CD4-positive, alpha-beta T cell treated with Interferon gamma for 1 hour (primary cell): ENCODE measurements at places on chromosomes 12 and 14.

DNA sequence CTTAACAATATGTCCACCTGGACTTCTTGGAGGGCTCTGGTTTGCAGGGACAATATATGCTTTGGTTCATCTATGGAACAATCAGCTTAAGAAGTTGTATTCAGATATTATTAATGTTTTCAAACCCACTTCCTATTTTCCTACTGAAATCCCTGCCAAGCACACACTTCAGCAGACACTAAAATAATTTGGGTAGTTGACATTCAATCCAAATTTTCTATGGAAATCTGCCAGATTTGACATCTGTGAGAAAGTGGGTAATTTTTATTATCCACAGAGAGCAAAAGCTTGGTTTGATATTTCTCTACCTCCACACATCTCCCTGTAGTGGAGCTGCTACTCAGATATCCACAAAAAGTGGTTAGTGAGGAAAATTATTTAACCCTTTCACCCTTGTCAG is 378.8 kb upstream of the SOX5 start:
- DNase-seq, result no peak

DNA sequence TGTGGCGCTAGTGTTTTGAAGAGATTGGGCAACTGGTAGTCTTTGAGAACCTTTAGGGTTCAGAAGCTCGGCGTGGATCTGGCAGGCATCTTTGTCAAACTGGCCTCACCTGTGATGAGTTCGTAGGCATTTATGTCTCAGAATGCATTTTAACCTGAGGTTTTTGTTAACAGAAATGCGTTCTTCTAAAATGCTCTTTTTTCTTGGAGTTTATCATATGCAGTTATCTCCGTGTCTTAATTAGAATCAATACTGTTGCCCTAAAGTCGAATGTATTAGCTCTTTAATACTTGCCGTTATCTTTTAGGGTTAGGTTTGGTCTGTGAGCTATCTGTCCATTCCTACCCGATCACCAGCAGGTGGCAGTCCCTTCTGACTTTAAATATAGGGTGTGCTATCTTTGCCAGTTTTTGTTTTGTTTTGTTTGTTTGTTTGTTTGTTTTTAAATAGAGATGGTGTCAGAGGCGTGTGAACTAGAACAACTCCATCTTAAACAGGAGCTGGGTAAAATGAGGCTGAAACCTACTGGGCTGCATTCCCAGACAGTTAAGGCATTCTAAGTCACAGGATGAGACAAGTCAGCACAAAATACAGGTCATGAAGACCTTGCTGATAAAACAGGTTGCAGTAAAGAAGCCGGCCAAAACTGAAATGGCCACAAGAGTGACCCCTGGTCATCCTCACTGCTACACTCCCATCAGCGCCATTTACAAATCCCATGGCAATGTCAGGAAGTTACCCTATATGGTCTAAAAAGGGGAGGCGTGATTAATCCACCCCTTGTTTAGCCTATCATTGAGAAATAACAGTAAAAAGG is 1.4 kb downstream of the ATF1 start:
- peak; percentile 42 for DNase-seq

- no peak for DNase-seq
These were observed 29.8 kb downstream of the PIWIL1 start for GRCh38 chr12:130367523-130367922.

DNA sequence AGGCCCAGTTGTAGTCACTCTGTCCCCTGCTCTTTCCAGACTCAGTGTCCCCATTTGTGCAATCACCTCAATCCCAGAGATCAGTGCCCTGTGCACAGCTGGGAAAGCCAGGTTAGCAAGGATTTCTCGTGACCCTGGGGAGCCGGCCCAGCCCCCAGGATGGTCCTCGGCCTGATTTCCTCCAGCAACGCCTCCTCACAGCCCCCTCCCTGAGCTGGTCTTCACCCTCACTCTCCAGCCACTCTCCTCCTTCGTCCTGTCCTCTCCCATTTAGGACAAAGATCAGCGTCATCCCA is 194.8 kb upstream of the C14orf180 start:
- no peak for DNase-seq

GRCh38 chr12:95117178-95117599 is 43.8 kb upstream of the NR2C1 start:
- peak; percentile 31 for DNase-seq

- DNase-seq, result no peak
These were observed 39.5 kb downstream of the STXBP6 start for GRCh38 chr14:25010471-25010870.

GRCh38 chr14:98808494-98809407 is 463.2 kb downstream of the BCL11B start:
- DNase-seq, result no peak

- DNase-seq, result no peak
These were observed 873.2 kb downstream of the NRXN3 start for GRCh38 chr14:79043194-79043889.

- no peak for DNase-seq
These were observed 3.7 kb downstream of the TDG start for GRCh38 chr12:103969391-103969790.

GRCh38 chr12:129886541-129886940 is 17.3 kb downstream of the TMEM132D start:
- no peak for DNase-seq

DNA sequence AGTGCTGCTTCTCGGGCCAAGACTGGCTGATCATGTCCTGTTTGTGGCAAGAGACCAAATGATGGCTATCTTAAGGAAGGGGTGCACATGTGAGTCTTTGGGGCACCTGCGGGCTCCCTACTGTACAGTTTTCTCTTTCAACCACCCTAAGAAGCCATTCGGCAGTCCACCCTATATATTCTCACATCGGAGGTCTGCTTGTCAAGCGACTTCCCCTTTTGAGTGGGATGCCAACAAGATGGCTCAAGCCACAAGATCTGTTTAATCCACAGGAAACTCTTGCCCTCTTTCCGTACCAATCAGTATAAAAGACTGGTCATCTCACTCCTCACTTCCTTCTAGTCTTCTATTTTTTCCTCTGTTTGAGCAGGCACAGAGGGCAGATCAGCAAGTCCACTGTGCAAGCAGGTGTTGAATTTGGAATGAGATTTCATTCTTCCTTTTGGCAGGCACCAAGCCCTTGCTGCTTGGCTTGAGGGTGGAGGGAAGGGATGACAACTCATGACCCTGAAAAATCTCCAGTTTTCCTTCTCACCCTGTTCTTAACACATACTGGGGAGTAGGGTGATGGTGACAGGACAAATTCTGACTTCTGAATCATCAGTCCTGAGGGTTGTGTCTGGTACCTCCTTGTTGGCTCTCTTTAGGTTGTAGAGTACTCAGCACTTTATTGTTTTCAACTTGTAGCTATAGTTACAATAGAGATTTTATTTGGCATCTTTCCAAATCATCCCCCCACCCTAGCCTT is 17.6 kb downstream of the LACRT start:
- DNase-seq, result no peak

DNA sequence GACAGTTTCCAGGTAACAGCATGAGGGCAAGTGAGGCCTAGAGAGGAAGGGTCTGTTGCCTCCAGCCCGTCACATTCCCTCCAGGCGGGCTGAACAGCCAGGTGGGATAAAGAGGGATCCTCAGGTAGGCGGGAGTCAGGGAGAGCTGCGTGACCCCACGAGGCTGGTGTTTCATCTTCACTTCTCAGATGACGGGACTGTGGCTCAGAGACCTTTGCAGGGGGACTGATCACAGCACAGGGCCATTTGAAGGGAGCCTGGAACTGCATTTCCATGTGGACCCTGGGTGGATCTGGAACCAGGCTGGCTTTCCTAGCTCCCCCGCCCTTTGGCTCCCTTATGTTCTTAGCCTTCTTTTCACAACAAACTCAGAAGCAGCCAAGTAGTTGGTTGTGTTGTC is 37.4 kb downstream of the SH2B3 start:
- no peak for DNase-seq

DNA sequence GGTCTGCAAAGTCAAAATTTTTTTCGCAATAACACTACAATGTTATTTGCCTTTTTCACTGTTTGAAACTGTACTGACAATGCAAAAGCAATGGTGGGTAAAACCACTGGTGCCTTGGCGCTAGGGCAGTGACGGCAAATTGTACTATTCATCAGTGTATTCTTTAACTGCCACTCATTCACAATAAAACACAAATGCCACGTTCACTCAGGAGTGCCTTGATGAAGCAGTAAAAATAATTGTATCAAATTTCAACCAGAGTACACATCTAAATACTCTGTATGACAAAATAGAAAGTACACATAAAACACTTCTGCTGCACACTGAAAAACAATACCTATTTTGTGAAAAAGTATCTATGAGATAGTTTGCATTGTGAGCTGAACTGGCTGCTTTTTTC is 17.8 kb downstream of the DCAF5 start:
- no peak for DNase-seq

DNA sequence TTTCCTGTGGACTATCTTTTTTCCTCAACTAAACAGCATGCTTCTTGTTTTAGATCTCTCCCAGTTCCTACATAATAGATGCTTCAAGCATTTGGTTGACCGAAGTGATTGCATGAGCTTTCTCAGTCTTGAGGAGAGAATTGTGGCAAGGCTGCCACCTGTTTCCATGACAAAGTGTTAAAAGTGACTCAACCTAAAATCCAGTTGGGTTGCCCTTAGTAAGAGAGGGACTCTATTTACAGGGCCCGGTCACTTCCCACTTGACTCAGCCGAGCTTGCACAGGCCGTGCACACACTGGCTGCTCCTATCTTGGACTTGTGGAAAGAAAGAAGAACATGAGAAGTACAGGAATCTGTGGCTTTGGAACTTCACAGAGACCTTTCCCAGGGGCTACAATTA is 2.1 kb upstream of the B4GALNT3 start:
- DNase-seq, result no peak

DNA sequence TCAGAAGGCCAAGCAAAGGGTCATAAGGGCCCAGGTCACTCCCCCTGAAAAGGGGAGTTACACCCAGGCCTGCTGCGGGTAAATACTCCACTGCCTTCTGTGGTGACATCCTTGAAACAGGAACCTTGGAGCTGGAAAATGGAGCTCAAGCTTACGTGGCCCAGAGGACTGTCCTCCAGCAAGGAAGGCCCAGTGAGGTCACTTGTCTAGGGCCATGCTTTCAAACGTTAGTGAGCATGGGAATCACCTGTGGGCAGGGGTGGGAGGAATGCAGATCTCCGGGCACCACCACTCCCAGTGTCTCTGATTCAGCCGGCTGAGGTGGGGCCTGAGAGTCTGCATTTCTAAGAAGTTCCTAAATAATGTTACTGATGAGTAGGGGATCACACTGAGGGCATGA is 140.5 kb upstream of the CCND2 start:
- no peak for DNase-seq

- DNase-seq, result no peak
These were observed 101.4 kb upstream of the RTL1 start for GRCh38 chr14:101004954-101005353.

DNA sequence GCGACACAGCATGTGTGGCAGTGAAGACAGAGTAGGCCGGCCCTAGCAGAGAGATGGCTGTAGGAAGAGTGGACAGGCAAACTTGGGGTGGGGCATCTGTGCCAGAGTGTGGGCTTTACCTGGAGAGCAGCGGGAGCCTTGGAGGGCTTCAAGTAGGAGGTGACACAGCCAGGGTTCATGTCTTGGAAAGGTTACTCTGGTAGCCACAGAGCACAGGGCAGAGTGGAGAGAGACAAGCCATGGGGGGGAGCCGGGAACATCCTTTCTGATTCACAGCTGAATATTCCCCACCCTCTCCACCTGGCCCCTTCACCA is 53.5 kb upstream of the DIO3 start:
- no peak for DNase-seq

DNA sequence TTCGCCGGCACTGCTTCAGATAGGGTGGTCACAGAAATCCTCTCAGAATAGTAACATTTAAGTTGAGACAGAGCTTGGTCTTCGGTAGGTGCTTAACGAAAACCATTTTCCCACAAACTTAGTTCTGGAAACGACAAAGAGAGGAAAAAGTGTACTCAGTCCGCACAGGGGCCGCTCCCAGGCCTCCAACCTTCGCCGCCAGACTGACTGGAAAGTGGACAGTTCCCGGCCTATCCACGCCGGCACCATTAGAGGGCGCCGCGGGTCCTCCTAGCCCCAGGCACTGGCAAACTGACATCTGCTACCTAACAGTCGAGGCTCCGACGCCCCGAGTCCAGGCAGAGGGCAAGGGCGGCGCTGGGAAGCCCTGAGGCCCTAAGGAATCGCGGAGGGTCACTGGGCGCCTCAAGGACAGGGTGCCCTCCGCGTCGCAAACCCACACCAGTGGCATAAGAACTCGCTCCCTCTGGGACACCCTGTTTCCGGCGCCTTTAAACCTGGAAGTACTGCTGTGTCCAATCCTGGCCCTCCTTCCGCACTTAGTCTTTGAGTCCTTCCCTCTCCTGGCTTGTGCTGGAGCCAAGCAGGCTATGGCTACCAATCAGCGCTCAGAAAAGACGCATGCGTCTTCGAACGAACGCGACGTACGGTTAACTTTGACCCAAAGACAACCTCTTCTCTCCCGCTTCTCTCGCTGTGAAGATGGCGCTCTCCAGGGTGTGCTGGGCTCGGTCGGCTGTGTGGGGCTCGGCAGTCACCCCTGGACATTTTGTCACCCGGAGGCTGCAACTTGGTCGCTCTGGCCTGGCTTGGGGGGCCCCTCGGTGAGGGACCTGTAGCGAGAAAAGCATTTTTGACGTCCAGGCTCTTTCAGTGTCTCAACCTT is at the start of gene LETMD1:
Gene LETMD1 (plus strand): TSS at position 673 of the 886 bp plus-strand sequence. CDS start 30 bp downstream, at position 703.
- peak; percentile 94 for DNase-seq

DNA sequence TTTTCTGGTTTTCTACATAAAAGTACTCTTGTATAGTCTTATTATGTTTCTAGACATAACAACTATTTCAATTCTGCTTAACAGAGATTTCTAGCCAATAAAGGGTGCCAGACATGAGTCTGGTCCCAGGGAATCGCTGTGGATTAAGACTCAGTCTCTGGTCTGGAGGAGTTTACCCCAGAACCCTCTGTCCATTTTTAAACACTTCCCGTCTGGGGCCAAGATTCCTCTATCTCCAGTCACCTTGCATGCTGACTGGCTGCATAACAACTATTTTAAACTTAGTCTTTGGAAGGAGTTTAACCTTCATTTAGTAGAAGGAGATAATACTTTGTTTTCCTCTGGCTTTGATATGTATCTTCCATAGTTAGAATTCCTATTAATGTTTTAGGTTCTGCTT is 163.1 kb upstream of the IFNG-AS1 start:
- no peak for DNase-seq

- no peak for DNase-seq
These were observed 126.2 kb upstream of the SOX5 start for GRCh38 chr12:24075650-24076049.

GRCh38 chr14:69919815-69920214 is 40.6 kb downstream of the SMOC1 start:
- no peak for DNase-seq

- DNase-seq, result no peak
These were observed 85.6 kb downstream of the PLEKHA5 start for GRCh38 chr12:19215115-19215514.

- no peak for DNase-seq
These were observed 53.4 kb downstream of the TRAFD1 start for GRCh38 chr12:112178796-112179195.

- no peak for DNase-seq
These were observed 106.8 kb downstream of the ZFC3H1 start for GRCh38 chr12:71556875-71557274.

GRCh38 chr12:42482748-42483520 is 106.6 kb downstream of the PRICKLE1 start:
- DNase-seq, result peak; percentile 52
